ENCODE measurements at places on chromosomes 7 and 10.

GRCh38 chr7:79376299-79377025 lies 77.0 kb downstream of the MAGI2 start:
- DNase-seq: no peak

- DNase-seq: no peak
Observed at GRCh38 chr10:60798031-60798430, 19.8 kb downstream of the CDK1 start.

DNA sequence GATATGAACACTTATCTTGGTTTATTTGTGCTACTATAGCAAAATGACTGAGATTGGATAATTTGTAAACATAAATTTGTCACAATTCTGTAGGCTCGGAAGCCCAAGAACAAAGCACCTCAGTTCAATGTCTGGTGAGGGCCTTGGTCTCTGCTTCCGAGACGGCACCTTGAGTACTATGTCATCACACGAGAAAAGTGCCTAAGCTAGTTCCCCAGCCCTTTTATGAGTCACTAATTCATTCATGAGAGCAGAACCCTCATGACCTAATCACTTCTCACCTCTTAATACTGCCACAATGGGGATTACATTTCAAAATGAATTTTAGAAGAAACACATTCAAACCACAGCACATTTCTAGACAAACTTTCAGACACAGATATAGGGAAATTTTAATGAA lies 52.0 kb upstream of the PRSS1 start:
- DNase-seq: no peak

DNA sequence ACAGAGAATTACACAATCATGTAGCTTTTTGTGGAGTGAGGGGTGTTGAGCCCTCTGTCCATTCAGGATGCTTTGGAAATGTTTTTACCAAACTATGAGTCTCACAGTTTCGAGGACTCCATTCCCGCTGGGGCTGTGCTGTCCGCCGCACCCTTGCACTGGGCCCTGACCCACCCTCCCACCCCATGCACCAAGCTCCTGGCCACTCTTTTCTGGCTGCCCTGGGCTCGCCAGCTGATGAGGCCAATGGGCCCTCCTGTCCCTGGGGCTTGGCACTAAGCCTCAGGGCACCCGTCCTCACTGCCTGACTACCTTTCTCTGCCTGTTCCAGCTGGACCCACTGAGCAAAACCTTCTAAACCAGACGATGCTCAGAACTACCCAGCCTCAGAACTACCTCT lies 332.1 kb downstream of the PTPRN2 start:
- DNase-seq: no peak
